ENCODE measurements at places on chromosomes 1 and 21.

DNA sequence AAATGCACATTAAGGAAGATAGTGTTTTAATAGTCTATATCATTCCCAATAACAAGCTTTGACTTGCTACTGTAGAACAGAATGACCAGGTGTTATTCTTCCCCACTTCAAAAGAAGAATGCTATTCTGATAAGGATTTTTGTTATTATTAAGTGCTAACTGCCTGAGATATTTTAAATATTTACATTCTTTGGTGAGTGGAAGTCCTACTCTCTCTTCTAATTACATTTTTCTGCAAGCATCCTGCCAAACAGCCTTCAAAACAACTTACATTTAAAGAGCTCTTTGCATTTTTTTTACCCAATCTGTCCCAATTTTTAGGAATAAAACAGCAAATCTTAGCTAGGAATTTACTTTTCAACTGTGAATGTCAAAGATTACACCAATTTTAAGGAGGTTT is 23.5 kb upstream of the SYDE2 start:
- no peak for DNase-seq

DNA sequence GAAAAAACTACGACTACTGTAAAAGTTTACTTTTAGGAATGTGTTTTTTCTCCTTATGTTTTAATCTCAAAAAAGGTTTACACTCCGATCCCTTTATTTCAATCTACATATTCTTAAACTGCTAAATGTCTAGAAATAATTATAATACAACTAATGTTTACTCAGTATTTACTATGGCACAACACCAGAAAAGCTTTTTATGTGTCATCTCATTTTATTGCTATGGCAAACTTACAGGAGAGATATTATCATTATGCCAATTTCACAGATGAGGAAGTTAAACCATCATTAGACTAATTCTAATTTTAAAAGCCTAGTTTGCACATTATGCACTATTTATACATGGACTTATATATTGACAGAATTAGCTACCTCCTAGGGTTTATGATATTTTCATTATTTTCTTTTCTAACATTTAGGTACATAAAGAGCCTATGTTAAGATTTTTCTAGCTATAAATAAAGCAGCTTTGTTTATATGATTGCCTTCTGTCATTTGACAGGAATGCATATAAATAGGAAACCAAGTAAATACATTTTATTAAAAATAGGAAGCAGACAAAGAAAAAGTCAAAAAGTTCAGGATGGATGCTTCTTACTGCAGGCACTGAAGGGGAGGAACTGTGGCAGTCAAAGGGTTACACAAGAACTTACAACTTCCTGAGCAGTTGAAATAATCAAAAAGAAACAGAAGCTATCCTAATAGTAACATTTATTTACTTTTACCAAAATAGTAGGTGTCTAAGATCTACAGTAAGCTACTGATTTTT is 442.4 kb downstream of the LTN1 start:
- no peak for DNase-seq

DNA sequence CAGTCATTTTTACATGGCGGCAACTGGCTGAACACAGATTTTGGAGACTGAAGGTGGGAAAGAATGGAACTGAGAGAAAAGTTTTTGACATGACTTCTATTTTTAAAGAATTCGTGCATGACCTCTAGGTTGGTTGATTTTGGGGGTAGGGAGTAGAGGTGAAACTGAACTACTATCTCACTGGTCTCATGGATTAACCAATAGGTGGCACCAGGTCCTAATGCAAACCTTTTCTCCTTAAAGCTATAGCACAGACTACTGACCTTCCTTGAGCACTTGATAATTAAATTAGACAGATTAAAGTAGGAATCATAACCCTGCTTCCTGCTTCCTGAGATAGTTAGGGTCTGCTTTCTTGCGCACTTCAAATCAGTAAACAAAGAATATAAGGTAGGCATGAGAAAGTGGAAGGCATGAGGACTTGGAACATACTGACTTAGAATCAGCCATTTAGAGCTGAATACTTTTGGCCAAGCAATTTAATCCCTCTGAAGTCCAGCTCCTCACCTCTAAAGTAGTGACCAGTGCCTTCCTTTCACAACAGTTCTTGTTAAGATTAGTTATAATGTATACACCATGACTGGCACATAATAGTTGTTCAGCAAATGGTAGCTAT is 206.0 kb downstream of the CENPF start:
- DNase-seq, result no peak

DNA sequence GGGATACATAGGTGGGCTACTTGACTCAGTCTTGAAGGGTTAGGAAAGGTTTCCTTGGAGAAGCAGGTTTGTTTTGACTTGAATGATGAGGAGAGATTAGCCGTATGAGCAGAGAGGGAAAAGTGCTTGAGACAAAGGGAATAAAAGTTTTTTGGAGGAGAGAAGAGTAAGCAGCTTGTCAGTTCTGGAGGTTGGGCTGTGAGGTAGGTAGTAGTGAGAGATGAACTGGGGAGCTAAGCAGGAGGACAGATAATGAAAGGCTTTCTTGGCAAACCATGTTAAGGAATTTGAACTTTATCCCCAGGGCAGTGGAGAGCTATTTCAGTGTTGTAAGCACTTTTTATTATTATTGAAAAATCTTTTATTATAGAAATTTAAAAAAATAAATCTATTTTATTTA is 3.6 kb downstream of the OSBPL9 start:
- DNase-seq, result no peak
